Heart left ventricle (tissue), 16 donors: ENCODE measurements at places on chromosomes 3 and 15.

GRCh38 chr15:39417366-39418134 is 163.3 kb upstream of the THBS1 start:
- no peak for DNase-seq

DNA sequence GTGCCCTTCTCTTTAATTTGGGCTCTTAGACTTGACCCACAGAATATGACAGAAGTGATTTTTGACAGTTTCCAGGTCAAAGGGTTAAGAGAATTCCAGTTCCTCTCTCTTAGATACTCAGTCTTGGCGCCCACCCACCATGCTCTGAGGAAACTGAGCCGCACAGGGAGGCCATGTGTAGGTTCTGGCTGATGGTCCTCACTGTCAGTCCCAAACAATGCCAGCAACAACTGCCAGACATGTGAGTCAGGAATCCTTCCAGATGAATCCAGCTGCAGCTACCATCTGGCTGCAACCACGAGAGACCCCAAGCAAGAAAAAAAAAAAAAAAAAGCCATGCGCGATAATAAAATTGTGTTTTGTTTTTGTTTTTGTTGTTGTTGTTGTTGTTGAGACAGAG is 326.6 kb downstream of the MAGI1 start:
- no peak for DNase-seq

DNA sequence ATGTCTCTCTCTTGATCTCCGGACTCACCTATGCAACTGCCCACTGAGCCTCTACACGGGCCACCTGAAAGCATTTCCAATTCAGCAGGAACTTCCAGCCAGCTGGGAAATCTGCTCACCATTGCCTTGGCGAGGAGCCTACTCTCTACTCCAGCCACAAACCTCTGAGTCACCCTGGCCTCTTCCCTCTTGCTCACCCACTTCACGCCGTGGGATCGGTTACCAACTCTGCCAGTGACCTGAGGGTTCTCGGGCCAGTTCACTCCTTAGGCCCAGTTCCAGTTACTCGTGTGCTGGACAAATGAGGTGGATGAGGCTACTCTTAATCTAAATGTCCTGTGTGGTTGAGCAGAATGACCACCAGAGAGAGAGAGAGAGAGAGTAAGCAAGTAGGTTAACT is 70.1 kb downstream of the CEMIP start:
- DNase-seq = peak; percentile 34

DNA sequence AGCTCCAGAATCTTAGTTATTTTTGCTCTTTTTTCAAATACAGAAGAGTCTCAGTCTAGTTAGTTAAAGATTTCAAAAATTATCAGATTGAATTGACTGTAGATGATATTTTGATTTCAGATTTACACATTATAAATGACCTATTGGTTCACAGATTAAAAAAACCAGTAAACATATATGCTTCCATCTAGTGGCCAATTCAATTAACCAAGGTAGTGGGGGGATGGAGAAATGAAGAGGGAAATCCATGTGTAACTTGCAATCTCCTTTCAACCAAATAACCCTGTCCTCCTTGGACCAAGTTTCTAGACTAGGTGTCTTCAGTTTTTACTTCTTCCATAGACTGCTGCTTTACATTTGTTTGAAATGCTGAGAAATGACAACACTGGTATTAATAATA is 789.8 kb downstream of the ROBO1 start:
- no peak for DNase-seq

DNA sequence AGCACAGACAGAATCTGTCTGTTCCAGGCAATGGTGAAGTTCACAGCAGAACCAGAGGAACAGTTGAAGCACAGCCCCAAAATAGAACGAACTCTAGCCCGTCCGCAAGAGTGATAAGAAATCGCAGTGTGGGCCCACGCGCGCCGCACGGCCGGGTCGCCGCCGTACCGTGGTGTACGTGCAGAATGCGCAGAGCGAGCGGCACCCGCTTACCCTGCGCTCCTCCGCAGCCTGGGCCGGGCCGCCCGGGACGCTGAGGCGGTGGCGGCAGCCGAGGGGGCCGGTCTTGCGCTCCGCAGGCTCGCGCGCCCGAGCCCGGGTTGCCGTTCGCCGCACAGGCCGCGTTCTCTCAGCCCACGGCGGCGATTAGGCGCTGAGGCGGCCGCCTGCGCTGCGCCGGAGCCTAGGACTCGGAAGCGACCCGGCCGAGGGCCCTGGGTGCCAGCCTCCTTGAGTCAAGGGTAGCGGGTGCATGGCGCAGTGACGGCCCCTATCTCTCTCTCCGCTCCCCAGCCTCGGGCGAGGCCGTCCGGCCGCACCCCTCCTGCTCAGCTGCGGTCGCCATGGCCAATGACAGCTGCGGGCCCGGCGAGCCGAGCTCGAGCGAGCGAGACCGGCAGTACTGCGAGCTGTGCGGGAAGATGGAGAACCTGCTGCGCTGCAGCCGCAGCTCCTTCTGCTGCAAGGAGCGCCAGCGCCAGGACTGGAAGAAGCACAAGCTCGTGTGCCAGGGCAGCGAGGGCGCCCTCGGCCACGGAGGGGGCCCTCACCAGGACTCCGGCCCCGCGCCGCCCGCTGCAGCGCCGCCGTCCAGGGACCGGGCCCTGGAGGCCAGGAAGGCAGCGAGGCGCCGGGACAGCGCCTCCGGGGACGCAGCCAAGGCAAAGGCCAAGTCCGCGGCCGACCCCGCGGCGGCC is 20.5 kb downstream of the WDR73 start:
- peak; percentile 84 for DNase-seq

DNA sequence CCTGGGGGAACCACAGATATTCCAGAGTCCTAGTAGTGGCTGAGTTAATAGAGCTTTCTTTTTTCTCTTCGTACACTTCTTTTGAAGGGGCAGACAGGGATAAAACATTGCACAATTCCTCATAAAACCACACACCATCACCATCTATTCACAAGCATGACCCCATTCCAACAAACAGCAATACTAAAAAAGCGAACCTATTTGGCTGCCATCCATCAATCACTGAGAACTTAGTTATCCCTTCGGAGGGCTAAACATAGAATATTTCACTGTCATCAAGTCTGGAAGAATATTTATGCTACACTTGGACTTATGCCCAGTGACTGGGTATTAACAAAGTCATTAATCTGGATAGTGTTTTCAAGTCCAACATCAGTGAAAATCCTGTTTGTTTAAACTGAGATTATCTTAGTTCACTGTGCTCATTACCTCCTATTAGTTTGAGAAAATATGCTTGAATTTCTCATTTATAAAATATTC is 80.3 kb upstream of the PRTG start:
- no peak for DNase-seq

GRCh38 chr15:90388462-90389380 is 679 bp downstream of the IQGAP1 start:
- DNase-seq = peak; percentile 74

GRCh38 chr3:14836049-14836468 is 17.3 kb downstream of the FGD5 start:
- DNase-seq = peak; percentile 87
